ENCODE measurements at places on chromosomes 11 and 22. TPM values are rescaled to one million over a fixed set of nuclear protein-coding genes. Genes with fewer than 3 reads are reported as not detected.

GRCh38 chr11:57343825-57344224 is 5.7 kb downstream of the P2RX3 start:
- DNase-seq: no peak

DNA sequence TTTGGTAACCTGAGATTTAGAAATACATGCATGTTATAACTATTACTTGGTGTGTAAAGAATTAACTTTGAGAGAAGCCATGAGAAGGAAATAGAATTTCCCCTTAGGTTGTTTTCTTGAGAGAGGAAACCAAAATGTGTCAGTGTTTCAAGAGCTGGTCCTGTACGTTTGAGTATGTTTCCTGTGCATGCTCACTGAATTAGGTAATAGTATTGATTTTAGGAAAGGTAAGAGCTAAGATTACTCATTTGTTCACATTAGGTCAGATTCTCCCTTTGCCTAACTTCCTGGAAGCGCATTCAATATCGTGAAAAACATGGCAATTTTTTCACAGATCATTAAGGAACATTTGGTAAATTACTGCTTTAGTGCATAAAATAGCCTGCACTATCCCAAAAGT is 49.3 kb upstream of the RDX start:
- peak; percentile 19 for DNase-seq

DNA sequence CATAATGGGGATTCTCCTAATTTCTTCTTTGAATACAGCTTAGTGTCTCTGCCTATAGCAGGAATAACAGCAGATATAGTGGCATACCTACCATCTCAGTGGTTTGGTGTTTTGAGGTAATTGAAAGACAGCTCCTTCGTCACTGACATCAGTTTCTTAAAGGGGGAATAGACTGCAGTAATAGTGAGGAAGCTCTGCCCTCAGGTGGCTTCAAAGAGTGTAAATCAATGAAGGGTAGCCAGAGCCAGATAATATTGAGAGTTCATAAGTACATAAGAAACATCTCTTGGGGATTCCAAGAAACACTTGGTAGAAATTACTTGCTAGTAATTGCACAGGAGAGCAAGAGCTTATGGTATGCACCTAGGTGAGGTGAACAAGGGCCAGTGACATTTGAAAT is 4.4 kb downstream of the OR6M1 start:
- DNase-seq: no peak

The KCNK4 gene
- not detected for total RNA-seq

DNA sequence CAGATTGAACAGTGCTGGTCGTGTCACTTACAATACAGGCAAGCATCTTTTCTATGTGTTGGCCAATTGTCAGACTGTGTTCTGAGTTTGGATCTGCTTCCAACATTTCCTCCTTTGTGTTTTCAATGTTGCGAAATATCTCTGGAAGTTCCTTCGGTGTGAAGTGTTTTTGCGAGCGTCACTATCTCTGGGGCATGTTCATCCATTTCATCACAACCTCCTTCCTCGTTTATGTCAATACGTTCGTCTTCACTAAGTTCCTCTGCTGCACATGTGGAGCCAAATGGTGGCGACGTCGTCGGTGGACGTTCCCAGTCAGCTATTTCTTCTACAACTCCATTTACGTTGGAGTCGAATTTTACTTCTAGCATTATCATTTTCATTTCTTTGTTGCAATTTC is 100.2 kb upstream of the LMO1 start:
- no peak for DNase-seq

DNA sequence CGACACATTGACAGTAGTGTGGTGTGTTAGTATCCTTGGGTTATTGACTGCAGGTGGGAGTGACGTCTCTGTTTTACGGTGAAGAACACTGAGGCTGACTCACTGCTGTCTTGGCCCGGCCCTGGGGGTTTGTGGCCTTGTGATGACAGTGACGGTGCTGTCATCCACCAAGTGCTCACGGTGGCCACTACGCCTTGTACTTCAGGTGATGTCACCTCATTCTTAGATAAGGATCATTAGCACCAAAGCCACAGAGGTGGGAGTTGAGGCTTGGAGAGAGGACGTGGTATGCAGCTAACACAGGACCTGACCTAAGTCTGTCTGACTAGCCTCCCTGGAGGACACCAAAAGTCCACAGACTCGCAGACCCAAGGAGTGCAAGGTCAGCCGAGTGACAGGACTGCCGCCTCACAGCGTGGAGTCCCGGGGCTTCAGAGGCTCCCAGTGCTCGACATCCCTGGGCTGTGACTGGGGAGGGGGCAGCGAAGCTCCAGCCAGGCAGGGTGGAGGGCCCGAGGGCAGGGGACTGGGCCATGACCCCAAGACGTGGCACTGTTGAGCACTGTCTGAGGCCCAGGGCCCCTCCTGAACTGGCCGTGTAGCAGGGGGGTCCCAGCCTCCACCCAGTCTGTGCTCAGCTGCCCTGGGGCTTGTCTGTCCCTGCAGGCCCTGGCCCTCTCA is 56.5 kb downstream of the NAT10 start:
- no peak for DNase-seq

The MUC5AC gene
- total RNA-seq: not detected

DNA sequence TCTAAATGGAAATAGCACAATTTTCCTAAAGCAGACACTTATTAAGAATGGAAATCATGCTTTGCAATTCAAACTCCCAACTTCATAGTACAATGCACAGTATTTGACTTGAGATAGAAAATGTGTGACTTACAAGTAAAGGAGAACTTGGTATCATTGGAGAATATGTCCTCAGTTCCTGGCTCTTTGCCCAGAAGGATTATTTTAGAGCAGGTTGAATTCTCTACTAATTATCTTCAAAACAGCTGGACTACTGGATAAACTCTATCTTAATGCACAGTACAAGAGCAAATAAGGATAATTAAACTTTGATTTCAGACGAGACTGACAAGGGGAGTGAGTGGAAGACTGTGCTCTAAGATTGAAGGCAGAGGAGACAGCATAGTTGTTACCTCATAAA is 839.4 kb downstream of the OPCML start:
- DNase-seq: no peak

DNA sequence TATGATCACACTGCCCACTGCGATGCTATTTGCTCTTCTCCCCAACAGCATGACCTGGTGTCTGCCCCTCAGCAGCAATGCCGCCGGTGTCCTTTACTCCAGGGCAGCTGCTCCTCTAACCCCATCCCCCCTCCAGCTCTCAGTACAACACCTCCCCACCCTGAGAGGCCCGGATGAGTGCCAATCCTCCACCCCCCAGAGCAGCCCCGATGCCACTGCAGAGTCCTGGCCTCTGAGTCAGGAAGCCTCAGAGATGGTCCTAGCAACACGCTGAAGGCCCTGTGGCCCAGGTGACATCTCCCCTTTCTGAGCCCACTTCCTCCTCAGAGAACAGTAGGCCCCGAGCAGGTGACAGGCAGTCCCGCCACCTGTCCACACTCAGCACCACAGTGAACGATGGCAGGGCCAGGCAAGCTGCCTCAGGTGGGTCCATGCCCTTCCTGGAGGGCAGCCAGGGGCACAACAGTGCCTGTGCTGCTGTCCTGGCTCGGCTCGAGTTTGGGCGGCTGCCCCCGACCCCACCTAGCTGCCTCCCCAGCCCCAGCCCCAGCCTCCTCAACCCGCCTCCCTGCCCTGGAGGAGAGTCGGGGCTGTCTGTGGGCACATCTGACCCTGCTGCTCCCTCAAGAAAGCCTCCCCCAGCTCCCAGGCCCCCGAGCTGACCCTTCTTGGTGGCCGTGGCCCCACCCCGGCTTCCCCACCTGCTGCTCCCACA is 3.9 kb upstream of the NDUFS8 start:
- no peak for DNase-seq

DNA sequence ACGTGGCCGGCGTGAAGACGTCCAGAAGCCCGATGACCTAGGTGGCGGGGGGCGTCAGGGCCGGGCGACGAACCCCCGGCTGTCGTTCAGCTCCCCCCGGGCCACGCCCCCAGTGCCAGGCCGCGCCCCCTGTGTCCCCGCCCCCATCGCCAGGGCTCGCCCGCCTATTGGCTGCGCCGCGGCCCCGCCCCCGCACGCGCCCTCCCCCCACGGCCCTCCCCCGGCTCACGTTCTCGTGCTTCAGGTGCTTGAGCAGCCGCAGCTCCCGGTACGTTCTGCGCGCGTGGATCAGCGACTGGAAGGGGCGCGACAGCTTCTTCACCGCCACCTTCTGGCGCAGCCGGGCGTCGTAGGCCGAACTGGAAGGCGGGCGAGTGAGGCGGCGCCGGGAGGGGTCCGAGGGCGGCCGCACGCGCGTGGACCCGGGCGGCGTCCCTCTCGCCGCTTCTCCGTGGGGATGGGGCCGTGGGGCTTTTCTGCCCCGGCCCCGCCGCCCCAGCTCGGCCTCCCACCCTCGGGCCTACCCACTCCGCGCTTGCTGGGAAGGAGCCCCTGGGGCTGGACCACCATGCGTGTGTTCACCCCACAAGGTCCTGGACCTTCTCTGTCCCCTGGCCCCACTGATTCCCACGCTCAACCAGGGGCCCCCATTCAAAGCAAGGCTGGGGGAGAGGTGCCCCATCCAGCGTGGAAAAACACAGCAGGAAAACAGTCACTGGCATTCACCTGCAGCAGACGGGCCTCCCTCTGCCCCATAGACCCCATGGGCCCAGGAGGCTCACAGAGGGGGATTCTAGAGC is 2.4 kb downstream of the MAPK11 start:
- peak; percentile 39 for DNase-seq

The TPCN2 gene
- total RNA-seq: 6.2 TPM

GRCh38 chr11:17257196-17257595 is 19.3 kb upstream of the NUCB2 start:
- no peak for DNase-seq

DNA sequence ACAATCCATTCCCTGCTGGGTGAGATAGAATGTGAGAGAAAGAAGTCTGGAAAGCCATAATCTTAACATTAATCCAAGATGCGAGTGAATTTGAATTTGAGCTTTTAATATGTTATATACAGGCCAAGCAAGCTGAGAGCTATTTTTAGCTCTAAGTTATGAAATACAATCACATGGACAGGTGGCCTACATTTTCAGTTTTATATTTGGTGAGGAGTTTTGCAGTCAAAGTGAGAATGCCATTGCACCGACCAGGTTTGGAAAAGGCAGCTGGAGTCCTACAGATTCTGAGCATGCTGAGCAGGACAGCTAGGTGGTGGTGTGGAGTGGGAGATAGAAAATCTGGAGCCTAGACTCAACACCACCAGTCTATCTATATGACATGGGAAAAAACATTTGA is 12.0 kb downstream of the OR5B21 start:
- no peak for DNase-seq

The SIPA1 gene
- 92.5 TPM for total RNA-seq

DNA sequence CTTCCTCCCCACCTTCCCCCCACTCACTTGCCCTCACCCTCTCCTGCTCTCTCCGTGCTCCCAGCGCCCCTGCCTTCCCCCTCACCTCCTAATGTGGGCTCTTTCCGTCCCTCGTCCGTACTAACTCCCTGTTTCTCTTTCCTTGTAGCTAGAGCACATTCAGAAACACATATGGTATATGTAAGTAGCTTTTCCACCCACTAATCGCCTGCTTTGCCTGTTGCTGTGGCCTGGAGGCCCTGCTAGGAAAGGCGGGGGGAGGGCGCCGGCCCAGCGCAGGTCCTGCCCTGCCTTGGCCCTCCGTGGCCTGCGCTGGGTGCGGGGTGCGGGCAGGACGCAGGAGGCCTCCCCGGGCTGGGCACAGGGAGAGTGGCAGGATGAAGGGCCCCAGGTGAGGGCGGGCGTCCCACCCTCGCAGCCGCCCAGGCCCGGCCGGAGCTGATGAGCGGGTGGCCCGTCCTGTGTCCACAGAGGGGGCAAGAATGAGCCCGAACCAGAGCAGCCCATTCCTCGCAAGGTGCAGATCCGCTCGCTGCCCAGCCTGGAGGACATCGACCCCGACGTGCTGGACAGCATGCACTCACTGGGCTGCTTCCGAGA is 41.7 kb downstream of the MOB2 start:
- no peak for DNase-seq

The APOA5 gene
- total RNA-seq: not detected

The AKIP1 gene
- 22.4 TPM for total RNA-seq

The CCDC73 gene
- not detected for total RNA-seq

The TSPAN32 gene
- total RNA-seq: not detected

DNA sequence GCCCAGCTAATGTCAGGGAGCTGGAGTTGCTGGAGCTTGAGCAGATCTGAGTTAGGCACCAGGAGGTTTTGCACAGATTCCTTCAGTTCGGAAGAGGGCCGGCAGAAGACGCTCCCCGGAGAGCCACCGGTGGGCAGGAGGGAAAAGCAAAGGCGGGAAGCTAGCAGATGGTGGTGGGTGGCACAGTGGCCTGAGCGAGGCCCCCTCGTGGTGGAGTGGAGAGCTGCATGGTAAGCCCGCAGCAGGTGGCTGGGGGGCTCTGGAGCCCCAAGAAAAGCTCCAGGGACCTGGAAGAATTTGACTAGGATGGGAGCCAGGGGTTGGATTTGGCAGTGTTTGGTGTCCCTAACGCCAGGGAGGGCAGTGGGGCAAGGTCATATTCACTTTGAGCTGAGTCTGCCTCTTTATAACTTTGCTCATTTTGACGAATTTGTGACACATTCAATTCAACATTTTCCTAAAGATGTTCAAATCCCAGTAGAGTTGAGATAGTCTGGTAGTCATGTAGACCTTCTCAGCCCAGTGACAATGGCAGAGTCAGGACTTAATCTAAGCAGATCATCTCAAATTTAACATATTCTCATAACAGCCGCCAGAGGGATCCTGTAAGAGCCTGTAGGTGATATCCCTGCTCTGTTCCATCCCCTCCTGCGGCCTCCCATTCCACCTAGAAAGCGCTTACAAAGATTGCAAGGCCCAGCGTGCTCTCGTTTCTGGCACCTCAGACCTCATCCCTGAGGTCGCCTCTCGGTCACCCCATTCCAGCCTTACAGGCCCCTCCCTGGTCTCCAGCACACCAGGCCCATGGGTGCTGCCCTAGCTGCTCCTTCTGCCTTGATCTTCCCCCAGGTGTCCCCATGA is 57.9 kb downstream of the TRIM29 start:
- no peak for DNase-seq

GRCh38 chr11:66685276-66686099 is 7.8 kb upstream of the RBM4B start:
- no peak for DNase-seq

GRCh38 chr11:60493454-60493853 is 876 bp downstream of the MS4A12 start:
- DNase-seq: no peak

- peak; percentile 27 for DNase-seq
Measured at GRCh38 chr11:1152316-1153104, 5.2 kb upstream of the MUC5AC start.

DNA sequence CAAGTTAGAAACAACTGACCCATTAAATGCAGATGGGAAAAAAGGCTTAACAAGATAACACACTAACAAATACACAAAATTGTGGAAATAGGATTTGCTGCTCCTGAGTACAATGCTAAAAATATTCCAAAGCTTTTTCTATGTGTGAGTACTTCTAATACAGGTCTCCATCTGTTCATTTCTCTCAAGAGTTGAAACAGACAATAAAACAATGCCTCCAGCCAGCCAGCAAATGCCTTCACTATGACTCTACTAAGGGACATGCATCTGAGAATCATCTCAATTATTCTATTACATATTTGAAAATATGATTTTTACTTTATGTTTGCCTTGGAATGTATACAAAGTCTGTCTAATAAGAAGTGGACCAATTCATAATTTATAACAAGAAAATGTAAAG is 119.0 kb downstream of the CADM1 start:
- DNase-seq: no peak

- no peak for DNase-seq
Measured at GRCh38 chr11:46856605-46857343, 10.7 kb upstream of the CKAP5 start.

- DNase-seq: no peak
Measured at GRCh38 chr22:19207401-19207808, 28.9 kb upstream of the SLC25A1 start.

The CDON gene
- total RNA-seq: 0.65 TPM

- DNase-seq: no peak
Measured at GRCh38 chr11:128621601-128622501, 34.5 kb upstream of the ETS1 start.
